NCI-H774 (cell line): ENCODE measurements at places on chromosomes 16 and 17.
A peak's percentile ranks its signal among the peaks of the same experiment; 100 is the strongest.

GRCh38 chr17:50681263-50682200 lies 26.2 kb downstream of the ANKRD40 start:
- DNase-seq, result peak; percentile 12

DNA sequence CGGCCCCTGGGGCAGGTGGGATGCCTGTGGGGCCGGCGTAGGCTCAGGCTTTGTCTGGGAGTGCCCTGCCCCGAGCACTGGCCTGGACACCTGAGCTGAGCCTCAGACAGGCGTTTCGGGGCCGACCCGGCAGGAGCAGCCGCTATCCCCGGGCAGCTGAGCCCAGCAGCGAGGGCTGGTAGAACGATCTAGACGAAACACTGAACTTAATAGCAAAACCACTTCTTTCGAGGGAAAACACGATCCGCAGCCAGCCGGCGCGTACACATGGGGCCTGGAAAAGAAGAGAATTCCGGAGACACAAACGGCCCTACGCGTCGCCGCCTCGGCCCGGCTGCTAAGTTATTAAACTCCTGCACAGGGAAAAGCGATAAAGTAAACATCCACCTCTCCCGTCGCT lies 22.0 kb upstream of the SSTR5 start:
- no peak for DNase-seq

DNA sequence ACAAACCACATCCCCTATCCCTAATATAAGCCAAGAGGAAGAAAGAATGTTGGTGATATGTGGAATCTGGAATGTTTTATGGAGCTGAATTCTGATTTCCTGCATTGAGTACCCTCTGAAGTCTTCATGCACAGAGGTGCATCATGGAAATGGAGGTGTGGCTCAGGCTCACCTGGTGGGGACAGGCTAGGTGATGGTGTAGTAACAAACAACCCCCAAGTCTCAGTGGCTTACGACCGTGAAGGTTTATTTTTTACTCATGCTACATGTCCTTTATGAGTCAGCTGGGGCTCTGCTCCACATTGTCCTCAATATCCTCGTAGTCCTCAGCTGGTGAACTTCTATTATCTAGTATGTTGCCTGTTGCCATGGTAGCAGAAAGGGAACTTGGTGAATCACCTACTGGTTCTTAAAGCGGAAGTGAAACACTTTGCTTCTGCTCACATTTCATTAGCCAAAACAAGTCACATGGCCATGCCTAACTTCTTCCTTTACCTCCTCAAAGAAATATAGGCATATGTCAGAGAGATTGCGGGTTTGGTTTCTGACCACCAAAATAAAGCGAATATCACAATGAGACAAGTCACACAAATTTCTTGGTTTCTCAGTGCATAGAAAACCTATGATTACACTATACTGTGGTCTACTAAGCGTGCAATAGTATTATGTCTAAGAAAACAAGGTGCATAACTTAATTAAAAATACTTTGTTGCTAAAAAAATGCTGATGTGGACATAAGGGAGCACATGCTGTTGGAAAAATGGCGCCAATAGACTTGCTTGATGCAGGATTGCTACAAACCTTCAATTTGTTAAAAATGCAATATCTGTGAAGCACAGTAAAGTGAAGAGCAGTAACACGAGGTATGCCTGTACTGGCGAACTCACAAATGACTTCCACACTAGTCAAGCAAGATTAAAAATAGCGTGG lies at the start of gene PMFBP1:
Gene PMFBP1 (minus strand): TSS at position 51 of the 930 bp plus-strand sequence. CDS start 947 bp downstream, outside the sequence.
- no peak for DNase-seq

- no peak for DNase-seq
Observed at GRCh38 chr16:15954814-15955151, 5.4 kb downstream of the ABCC1 start.

GRCh38 chr16:68869492-68870088 lies 26.3 kb downstream of the TANGO6 start:
- no peak for DNase-seq

DNA sequence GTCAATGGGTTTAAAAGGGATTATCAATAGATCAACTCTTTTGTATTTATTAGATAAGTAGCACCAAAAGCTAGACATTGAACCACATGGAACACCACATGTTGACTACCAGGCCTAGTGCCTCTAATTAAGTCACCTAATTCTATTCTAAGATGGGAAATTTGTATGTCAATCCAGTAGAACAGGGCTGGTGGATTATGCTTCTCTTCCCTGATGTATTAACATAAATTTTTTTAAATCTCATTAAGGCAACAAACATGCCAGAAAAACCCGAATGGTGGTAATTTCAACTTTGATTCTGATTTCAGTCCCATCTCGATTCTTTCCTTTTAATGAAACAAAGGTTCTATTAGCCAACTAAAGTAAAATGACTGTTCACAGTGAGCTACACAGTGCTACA lies 92.6 kb downstream of the KANSL1 start:
- no peak for DNase-seq

DNA sequence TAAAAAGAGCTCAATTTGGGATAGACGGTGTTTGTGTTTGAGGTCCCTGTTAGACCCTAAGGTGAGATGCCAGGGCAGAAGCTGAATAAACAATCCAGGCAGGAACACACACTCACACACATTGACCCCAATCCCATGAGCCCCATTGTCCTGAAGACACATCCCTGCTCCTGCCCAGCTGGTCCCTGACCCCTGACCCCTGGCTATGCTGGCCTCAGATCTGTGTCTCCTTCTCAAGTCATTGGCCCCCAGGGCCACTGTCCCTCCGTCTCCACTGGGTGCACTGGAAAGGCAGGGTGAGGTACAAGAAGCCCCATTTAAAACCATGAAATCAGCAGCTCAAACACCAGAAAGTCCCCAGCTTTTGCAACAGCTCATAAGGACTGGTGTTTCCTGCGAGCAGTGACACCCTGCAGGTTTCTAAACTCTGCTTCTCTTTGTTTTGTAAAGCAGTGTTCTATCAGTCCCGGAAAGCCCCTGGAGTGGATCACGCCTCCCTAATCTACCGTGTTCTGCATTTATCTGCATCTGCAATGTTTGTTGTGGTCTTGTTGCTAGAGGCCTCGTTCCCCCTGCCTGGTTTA lies 18.0 kb upstream of the ASGR2 start:
- no peak for DNase-seq

DNA sequence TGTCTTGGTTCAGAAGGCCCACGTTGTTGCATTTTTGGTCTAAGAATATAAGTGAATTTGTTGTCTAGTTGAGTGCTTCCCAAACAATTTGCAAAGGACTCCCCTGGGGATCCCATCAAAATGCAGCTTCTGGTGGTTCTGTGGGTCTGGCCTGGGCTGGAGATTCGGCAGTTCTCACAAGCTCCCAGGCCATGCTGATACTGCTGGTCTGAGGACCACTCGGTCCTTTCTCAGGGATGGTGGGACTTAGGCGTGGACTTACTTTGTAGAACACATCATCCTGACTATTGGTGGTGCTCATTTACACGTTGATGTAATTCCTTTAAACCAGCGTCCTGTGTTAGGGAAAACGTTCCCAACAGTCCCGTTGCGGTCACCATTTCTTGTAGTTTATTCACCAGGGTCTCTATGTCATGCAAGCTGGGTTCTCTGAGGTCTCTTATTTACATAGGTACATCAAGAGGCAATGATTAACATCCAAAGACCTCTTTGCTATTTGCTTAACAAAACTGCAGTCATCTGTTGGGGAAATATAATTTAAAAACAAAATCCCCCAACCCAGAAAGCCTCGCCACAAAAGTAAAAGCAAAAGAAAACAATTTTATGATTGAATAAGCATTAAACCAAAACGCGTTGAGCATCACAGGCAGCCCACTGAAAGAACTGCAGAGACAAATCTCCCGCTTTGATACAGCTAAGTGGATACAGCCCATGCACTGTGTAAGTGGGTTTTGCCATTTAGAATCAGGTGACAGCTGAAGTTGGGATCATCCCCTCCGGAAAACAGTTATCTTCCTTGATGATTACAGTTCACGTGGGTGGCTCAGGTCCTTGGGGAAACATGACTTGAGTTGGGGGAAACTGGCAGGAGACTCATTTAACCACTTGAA lies 39.0 kb upstream of the SEC14L1 start:
- no peak for DNase-seq

DNA sequence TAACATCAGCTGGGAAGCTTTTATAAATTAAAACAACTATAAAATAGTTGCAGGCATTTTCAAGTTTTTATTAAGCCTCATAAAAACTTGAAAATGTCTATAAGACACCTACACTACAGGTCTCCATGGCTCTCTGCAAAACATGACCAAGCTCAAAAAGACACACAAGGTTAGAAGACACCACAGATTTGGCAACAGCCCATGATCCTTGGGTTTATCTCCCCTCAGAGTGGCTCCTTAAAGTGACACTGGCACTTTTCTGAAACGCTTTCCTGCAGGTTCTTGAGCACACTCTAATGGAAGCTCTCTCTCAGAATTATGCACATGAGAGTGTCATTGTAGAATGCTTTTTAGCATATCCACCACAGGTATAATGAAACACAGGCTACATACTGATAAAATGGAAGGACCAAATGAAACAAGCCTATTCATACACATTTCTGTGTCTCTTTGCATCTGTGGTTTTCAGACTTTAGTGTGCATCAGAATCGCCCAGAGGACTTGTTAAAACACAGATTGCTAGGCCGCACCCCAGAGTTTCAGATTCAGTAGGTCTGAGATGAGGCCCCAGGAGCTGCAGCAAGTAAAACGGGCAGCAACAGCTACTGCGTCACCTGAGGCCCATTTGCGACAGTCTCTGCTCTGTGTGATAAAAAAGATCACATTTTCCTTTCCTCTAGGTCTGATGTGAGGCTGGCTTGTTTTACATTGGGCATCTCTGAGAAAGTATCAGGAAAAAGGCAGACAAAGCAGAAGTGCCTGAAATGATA lies 75.0 kb upstream of the WSB1 start:
- DNase-seq, result no peak

DNA sequence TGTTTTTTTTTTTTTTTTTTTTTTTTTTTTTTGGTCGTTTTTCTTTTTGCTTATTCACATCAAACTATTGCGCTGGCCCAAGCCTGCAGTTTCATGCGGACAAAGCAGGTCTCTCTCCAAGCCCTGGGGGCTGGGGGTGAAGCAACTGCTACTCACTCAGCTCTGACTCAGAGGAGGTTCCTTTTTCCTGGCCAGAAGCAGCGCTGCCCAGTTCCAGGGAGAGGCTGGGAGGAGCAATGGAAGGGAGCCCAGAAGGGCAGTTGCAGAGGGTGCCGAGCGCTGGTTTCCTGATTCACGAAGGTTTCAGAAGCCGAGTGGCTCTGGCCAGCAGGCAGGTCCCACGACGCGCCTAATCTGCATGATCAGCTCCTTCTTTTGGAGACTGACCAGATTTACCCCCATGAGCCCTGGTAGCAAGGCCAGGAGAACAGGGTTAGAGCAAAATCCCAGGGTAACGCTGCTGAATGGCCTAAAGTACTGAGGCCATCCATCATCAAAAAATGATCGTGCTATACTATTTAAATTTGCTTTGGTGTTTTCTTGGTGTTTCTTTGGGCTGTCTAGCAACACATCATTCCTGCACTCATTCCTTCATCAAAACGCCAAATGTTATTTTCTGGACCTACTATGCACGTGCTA lies 144.7 kb upstream of the SOX9 start:
- DNase-seq, result no peak

GRCh38 chr16:83774066-83774465 lies 33.7 kb upstream of the HSBP1 start:
- no peak for DNase-seq

DNA sequence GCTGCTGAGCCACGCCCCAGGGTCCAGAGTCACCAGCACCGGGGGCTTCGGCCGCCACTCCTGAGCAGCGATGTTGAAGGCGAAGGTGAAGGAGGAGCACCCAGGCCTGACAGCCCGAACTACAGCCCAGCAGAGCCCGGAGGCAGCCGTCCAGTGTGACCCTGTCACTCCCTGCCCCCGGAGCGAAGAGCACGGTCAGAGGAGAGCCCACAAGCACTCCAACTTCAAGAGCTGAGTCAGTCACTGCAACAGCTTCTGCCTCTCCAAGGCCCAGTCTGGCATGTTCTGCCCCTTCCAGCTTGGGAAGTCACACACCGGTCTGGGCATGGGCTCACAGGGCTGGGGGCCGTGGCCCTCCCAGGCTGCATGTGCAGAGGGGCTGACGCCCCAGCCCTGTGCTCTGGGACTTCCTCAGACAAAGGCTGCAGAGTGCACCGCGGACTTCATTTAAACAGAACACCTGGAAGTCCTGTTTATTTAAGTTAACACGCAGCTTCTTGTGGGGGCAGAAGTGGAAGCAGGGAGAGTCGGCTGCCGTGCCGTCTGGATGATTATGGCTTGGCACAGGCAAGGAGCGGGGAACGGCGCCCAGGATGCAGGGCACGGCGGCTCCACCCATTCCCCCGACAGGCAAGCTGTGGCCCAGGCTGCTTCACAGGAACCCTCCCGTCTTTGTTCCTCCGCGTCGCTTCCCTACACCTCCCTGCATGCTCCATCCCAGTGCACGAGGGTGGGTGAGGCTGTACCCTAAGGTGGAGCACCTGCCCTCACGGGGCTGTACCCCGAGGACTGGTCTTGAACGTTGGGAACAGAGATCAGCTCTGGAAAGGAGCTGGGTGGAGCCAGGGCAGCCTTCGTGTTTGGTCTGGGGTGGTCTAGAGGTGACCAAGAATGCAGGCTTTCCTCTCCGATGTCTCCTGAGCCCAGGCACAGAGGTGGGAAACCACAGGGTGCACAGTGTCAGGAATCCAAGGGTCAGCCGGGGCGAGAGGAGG lies 68.9 kb upstream of the METRNL start:
- DNase-seq, result peak; percentile 3

DNA sequence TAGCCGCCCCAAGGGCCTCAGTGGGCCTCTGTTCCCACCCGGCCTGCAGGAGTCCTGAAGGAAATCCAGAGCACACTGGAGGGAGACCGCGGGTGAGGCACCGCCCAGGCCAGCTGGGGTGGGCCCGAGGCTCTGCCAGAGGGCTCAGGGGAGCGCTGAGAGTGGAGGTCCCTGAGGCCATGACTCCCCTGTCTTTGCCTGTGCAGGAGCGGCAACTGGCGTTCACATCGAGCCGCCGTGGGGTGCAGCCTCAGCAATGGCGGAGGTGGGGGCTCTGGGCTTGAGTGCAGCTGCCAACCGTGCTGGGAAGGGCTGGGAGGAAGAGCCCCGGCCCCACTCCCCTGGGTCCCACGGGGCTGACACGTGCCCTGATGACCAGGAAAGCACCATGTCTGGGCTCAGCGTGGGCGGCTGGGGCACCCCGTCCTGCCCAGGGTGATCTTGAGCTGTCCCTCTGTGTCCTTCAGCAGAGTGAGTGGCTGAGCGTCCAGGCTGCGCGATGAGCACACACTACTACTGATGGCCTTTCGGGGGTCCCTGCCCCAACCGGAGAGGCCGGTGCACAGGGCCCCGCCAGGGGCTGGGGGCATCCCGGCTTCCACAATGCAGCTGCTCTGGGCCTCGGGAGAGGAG lies 13.1 kb upstream of the MYO15B start:
- no peak for DNase-seq
